Ovary (tissue), 10 donors: ENCODE measurements at places on chromosomes 2 and 18.

GRCh38 chr2:234293973-234294372, 202.9 kb downstream of the ARL4C start:
- DNase-seq: no peak

- no peak for DNase-seq
These were observed 74.7 kb upstream of the KCNJ3 start for GRCh38 chr2:154623819-154624218.

- no peak for DNase-seq
These were observed 215.1 kb upstream of the TRIB2 start for GRCh38 chr2:12501469-12502158.

- no peak for DNase-seq
These were observed 193.5 kb upstream of the ALKAL2 start for GRCh38 chr2:481388-481787.

GRCh38 chr2:96156011-96156820, 11.0 kb upstream of the DUSP2 start:
- no peak for DNase-seq

- no peak for DNase-seq
These were observed 902 bp downstream of the SS18 start for GRCh38 chr18:26089293-26090129.
